ENCODE measurements at places on chromosomes 7 and 10. TPM values are rescaled to one million over a fixed set of nuclear protein-coding genes. Genes with fewer than 3 reads are reported as not detected.

GRCh38 chr10:137031-137430 lies 1.8 kb downstream of the ZMYND11 start:
- peaks cover 42% of the 10 kb centered on the region for H3K4me1 ChIP-seq
- peak; percentile 23 for DNase-seq
- no peaks in the 10 kb centered on the region for H3K27me3 ChIP-seq
- H3K27ac ChIP-seq, result peak overlapping the region; percentile 99
- no peak overlapping the region for H3K4me3 ChIP-seq
- H3K36me3 ChIP-seq, result no peaks in the 10 kb centered on the region

AGBL3 gene
- 3.4 TPM for polyA plus RNA-seq

CNNM1 gene
- polyA plus RNA-seq, result 2.2 TPM

DNA sequence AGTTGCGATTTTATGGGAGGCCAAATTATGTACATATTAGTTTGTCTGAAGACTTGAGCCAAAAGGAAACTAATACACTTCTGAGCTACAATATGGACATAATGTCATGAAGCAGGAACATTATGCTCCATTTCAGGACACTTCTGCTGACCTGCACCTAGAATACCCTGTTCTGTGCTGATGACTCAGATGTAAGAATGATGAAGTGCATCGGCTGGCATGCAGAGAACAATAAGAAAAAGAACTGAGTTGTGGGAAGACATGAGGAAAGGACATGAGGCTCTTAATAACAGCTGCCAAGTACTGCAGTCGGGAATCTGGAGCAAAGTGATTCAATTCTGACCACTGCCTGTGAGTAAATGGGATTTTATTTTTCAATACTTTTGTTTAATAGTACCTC lies 192.9 kb upstream of the VSTM2A start:
- no peak overlapping the region for H3K4me3 ChIP-seq
- H3K27me3 ChIP-seq, result no peaks in the 10 kb centered on the region
- DNase-seq, result no peak
- no peaks in the 10 kb centered on the region for H3K4me1 ChIP-seq
- H3K36me3 ChIP-seq, result no peaks in the 10 kb centered on the region

GIMAP4 gene
- not detected for polyA plus RNA-seq

GFRA1 gene
- 1.8 TPM for polyA plus RNA-seq

ASB15 gene
- polyA plus RNA-seq, result not detected

CALY gene
- polyA plus RNA-seq, result 3.1 TPM

LOXL4 gene
- polyA plus RNA-seq, result 34.4 TPM

ANAPC16 gene
- 118 TPM for polyA plus RNA-seq

- H3K4me1 ChIP-seq, result no peaks in the 10 kb centered on the region
- no peak overlapping the region for H3K4me3 ChIP-seq
- DNase-seq, result no peak
- H3K27ac ChIP-seq, result no peak overlapping the region
- no peaks in the 10 kb centered on the region for H3K36me3 ChIP-seq
Measured at GRCh38 chr7:71354716-71355115, 222.8 kb downstream of the GALNT17 start.

SUPV3L1 gene
- polyA plus RNA-seq, result 27.9 TPM
